ENCODE measurements at places on chromosomes 4 and X.

- no peak for DNase-seq
These were observed 55.4 kb downstream of the C4orf51 start for GRCh38 chr4:145735347-145735675.

DNA sequence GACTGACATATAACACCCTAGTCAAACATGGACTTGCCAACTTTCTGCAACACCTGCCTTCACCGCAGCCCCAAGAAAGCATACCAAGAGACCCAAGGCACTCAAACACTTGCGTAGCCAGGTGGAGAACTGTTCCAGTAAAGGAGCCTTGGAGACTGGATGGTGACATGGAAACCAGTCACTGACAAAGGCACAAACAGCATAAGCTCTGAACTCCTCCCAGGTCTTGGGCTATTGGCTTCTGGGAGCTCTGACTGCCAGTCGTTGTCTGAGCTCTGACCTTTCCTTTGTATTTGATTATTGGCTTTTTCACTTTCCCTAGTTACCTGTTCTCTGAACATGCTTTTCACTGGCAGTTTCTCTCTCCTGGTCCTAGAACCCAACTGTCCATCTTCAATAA is 38.3 kb downstream of the ARAP2 start:
- no peak for DNase-seq

GRCh38 chr4:18394656-18395055 is 373.1 kb upstream of the LCORL start:
- DNase-seq = no peak

DNA sequence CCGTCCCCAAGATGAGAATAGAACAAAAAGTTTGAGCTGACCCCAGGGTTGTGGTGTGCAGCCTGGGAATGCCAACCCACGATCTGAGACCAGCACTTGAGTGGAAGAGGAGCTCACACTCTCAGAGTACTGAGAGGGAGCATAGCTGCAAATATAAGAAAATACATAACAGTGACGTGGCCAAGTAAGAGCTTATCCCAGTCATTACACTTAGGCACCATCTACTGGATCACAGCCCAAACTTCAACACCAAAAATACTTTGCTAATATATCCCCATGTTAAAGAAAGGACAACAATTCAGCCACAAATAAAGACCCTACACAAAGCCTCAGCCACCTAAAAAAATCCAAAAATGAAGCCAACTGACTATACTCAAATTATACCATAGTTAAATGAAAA is 33.3 kb upstream of the CXCL6 start:
- DNase-seq = no peak

DNA sequence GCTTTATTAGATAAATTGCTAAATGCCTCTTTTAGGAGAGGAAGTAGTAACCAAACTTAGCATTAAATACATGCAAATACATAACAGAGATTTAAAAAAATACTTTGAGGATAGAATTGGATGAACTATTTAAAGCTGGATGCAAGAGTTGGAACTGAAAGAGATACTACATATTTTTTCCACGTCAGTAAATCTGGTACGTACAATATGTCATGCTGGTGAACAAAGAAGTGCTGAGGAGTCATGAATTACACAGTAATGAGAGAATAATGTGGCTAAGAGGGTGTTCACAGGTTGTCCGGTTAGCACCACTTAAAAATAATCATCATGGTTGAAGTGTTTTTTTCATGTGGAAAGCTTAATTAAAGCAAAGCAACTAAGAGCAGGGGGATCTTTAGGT is 184.1 kb upstream of the FRMPD4 start:
- no peak for DNase-seq

DNA sequence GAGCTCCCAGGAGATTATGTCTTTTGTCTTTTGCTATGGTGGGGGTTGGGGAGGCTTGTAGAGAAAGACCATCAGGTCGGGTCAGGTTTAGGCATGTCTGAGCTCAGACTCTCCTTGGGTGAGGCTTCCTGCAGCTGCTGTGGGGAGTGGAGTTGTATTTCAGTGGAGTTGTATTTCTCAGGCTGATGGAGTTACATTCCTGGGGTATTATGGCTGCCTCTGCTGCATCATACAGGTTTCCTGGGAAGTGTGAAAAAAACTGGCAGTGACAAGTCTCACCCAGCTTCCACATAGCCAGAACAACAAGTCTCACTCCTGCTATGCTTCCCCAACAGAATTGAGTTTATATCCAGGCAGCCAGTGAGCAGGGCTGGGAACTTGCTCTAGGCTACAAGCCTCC is 119.3 kb downstream of the VSIG4 start:
- DNase-seq = no peak

DNA sequence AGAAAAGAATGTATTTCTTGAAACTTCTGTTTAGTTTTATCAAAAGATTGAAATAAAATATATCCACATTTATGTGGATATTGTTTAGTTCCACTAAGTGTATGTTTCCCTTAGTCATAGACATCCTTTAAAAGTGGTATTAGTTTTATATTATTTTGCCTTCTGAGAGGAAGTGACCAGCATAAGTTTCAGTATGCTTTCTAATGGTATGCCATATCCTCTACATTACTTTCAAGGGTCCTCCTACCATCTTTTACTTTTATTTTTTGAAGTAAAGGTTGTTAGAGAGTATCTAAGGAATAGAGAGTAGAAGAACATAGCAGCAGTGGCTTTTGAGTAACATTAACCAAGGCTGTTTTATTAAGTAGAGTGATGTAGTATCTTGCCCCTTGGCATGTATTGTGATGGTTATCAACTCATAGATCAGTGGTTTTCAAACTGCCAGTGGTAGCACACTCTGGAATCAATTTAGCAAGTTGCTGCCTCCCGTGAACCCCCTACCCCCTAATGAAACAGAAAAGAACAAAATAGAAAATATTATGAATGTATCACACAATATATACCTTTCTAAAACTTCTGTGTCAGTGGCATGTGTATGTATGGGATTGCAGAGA is 44.8 kb downstream of the RBPJ start:
- DNase-seq = no peak

Measured in retina (tissue), 1 donor.